ENCODE measurements at places on chromosomes 2 and 18.

- DNase-seq: no peak
Measured at GRCh38 chr2:195363496-195363895, 293.5 kb upstream of the SLC39A10 start.

DNA sequence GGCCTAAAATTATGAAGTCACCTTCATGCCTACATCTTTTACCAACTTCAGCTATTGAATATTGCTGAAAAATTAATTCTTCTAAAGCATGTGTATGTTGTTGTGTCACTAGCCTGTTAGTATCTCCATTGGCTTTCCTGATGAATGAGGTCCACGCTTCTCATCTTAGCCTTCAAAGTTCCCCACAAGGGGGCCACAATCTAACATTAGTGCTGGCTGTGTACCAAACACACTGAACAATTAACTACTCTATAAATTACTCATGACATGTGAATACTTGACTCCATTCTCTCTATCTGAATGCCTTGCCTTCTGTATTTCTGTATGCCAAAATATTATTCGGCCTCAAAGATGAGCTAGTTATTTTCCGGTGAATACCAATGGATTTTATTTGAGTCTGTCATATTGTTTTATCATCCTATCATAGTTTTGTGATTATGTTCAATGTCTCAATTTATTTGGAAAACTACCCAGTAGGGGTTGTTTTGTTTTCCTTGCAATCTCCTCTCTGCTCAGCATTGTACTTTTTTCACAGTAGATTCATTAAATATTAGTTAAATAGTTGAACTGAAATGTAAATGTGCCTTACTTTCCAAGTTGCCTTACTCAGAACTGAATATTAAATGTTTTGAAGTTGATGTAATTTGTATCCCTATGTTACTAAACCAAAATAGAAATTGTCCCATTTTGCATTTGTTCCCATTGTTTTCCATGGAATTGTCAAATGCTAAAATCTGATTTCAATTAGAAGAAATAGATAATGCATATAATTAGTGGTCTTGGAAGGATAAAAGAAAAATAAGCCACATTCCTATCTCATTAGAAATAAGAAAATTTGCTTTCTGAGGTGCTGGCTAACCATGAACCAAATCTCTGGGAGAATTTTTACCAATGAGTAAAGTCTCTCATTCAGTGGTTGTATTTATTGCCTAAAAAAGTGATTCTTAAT is 208.4 kb upstream of the COL3A1 start:
- no peak for DNase-seq

DNA sequence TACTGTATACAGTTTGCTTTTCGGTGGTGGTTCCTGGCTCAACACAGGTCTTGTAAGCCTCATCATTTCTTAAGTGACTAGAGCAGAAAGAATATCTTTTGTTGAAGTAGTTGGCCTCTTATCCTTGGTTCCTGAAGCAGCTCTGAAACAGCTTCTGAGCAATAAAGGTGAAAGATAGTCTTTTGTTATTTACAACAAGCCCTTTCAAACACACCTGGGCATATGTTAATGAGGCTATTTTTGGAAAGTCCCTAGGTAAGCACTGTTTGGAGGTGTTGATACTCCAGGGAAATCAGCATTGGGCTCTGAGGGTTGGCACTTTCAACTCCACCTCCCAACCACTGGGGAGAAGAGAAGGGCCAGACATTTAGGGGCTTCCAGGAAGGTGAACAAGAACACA is 211.0 kb downstream of the MCFD2 start:
- DNase-seq: no peak

- no peak for DNase-seq
Measured at GRCh38 chr2:28403370-28403956, 10.8 kb downstream of the FOSL2 start.

DNA sequence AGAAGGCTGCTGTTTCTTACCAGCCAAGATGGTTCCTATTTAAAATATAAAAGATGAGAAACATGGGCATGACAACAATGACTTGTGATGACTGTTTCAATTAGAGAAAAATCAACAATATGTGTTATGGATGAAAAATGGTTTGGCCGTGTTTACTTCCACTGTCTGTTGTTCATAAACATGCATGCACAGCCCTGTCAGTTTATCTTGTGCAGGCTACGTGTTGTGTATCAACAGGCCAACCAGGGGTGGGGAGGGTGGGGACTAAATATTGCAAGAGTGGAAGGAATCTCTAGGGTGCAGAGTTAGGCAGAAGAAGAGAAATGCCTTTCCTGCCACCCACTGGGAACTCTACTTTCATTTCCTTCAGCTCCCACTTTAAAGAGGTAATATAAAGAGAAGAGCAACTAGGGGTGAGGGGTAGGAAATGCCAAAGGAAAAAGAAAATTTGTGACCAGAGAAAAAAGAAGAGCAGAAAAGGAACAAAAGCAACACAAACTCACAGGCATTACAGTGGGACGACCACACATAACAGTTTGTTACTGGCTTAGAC is 116.8 kb upstream of the MEIS1 start:
- DNase-seq: no peak

GRCh38 chr2:23491591-23492336 is 106.8 kb downstream of the KLHL29 start:
- no peak for DNase-seq

- no peak for DNase-seq
Measured at GRCh38 chr2:217835931-217836891, 166.6 kb downstream of the TNS1 start.

GRCh38 chr2:141498561-141498960 is 632.3 kb downstream of the LRP1B start:
- no peak for DNase-seq

GRCh38 chr18:45221363-45221762 is 393.9 kb upstream of the SLC14A2 start:
- DNase-seq: no peak

Measured in amygdala (tissue), 56 donors.